Mucosa of gallbladder (tissue), 1 donor: ENCODE measurements at places on chromosomes 5 and 9. TPM values are rescaled to one million over a fixed set of nuclear protein-coding genes. Genes with fewer than 3 reads are reported as not detected.

Gene LCN12
- total RNA-seq: 10.0 TPM

Gene GFM2
- total RNA-seq: 21.4 TPM

Gene SLC6A19
- 179 TPM for total RNA-seq

Gene GABRA6
- total RNA-seq: not detected

Gene TIFAB
- 0.23 TPM for total RNA-seq

Gene CFAP157
- total RNA-seq: 1.4 TPM

Gene IL5
- total RNA-seq: not detected

Gene PCDHB10
- 2.5 TPM for total RNA-seq

Gene KIF12
- total RNA-seq: 212 TPM

Gene CHSY3
- 3.1 TPM for total RNA-seq

Gene TMEM174
- total RNA-seq: not detected

Gene IL13
- total RNA-seq: not detected

Gene SPINK13
- total RNA-seq: not detected

- no peak for DNase-seq
These were observed 9.0 kb downstream of the LPAR1 start for GRCh38 chr9:111029260-111029659.

GRCh38 chr5:133582971-133583370 is 29.4 kb downstream of the FSTL4 start:
- DNase-seq: no peak

GRCh38 chr9:18675973-18676372 is 202.0 kb downstream of the ADAMTSL1 start:
- no peak for DNase-seq

GRCh38 chr9:105912863-105913516 is 218.6 kb downstream of the TMEM38B start:
- no peak for DNase-seq

DNA sequence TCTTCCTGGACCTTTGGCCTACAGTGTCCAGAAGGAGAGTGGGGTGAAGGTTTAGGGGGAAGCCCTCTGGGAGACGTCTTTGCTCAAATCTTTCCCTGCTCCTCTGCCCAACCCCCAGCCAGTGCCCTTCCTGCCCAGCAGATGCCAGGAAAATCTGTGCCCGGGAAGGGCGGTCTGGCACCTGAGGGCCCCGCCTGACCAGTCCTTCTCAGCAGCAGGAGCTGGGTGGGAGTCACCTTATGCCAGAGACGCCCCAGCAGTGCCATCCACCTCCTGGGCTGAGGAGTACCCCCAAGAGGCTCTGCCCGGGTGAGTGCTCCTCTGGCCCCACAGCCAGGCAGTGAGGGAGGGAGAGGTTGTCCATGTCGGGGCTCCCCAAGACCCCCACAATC is 14.9 kb upstream of the CERCAM start:
- no peak for DNase-seq

GRCh38 chr5:165143741-165144140 is 1638.3 kb downstream of the MAT2B start:
- no peak for DNase-seq

GRCh38 chr5:34608859-34609648 is 47.1 kb upstream of the RAI14 start:
- DNase-seq: no peak

GRCh38 chr5:124537107-124537506 is 209.3 kb downstream of the ZNF608 start:
- no peak for DNase-seq

DNA sequence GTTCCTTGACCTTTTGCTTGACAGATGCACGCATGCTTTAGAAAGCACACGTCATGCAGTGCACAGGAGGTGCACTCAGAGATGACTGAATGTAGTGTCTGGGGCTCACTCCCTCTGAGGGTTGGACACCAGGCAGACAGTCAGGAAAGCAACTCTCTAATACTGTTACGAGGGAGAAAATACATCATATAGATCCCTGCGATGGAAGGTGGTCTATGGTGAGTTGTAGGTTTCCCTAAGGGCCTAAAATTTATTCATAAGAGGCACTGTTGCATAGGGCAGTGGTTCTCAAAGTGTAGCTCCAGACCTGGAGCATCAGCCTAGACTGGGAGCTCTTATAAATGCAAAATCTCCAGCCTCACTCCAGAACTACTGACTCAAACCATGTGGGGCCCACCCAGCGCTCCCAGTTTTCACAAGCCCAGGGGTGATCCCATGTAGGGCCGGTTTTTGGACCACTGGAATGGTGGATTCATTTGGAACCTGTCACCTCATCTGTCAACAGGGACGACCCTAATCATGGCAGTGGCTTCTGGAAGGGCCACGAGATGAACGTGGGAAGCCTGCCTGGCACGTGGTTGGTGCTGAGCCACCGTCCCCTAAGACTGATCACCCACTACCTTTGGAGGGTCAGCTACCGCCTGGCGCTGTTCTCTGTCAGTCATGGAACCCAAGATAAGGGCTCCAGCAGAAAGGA is 16.8 kb upstream of the PHF19 start:
- DNase-seq: no peak

DNA sequence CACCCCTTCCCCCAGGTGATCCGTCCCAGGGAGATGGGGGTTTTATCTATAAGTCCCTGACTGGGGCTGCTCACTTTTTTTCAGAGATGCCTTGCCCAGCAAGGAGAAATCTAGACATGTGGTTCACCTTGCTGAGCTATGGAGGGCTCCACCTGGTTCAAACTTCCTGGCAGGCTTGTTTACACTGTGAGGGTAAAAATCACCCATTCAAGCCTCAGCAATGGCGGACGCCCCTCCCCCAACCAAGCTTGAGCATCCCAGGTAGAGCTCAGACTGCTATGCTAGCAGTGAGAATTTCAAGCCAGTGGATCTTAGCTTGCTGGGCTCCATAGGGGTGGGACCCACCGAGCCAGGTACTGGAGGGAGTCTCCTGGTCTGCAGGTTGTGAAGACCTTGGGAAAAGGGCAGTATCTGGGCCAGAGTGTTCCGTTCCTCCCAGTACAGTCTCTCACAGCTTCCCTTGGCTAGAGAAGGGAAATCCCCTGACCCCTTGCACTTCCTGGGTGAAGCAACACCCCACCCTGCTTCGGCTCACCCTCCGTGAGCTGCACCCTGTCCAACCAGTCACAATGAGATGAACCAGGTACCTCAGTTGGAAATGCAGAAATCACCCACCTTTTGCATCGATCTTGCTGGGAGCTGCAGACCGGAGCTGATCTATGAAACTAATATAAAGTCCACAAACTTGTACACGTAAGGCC is 231.7 kb downstream of the CTNND2 start:
- DNase-seq: peak; percentile 64

GRCh38 chr5:77224672-77225355 is 14.3 kb downstream of the PDE8B start:
- no peak for DNase-seq

DNA sequence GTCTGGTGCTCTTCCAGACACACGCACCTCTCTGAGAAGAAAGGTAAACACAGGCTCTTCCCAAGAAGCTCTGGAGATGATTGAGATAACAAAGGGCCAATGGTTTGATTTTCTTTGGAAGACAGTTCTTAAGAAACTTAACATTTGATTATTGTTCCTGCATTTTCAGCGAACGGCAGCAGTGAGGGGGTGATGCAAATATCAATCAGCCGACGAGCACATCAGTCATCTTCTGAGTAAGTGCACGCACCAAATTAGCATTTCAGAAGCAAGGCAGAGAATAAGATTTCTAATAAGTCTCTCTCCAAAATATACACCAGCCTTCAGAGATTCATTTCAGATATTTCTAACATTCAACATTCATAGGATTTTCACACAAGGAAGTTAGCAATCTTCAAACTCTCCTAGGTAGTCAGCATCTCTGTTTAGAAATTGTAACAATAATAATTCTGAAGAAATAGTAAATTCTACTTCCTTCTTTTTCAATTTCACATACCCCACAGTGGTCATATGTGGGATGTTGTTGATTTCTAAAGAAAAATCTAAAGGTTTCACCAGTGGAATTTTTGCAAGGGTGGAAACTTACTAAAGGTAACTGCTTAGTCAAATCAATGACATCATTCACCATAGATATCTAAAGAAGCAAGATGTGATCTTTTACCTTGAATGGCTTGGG is 250.3 kb downstream of the SEC61B start:
- no peak for DNase-seq

DNA sequence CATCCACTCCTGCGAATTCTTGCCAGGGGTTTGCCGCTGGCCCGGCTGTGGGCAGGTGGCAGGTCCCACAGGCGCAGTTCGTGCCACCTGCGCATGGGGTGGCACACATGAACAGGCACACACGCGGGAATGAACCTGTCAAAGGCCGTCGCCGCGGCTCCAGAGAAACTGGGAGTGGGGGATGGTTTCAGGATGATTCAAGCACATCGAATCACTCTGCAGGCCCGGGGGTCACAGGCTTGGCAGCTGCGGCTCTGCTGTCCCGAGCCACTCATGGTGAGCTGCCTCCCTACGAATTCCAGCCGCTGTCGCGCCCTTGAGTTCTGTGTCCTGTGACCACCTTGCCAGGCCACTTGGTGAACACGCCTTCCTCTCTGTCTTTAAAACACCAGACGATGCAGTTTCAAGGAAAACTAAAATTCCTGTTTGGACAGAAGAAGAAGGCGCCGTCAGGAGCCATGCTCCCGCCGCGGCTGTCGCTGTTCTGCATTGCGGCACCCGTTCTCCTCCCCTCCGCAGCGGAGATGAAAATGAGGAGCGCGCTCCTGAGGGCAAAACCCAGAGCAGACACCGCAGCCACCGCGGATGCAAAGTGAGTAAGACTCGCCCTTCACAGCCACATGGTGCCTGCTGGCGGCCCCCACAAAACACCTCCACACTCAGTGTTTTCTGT is 15.4 kb upstream of the EXOC3 start:
- DNase-seq: no peak

- no peak for DNase-seq
These were observed 402.0 kb downstream of the MLLT3 start for GRCh38 chr9:20220286-20220685.

DNA sequence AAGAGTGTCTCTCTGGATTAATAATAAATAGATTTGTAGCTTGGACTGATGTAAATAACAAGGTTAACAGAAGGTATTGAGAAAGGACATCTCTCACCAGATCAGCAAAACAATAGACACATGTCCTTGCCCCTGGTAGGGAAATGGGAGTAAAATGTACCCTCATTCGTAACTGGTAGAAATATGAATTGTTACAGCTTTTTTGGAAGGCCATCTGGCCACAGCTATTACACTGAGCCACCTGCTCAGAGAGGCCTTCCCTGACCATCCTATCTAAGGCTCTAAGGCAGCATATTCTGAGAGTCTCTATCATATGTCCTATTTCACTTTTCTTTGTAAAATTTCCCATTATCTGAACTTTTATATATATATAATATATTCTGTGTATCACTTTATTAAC is 129.1 kb upstream of the MAP1B start:
- no peak for DNase-seq

DNA sequence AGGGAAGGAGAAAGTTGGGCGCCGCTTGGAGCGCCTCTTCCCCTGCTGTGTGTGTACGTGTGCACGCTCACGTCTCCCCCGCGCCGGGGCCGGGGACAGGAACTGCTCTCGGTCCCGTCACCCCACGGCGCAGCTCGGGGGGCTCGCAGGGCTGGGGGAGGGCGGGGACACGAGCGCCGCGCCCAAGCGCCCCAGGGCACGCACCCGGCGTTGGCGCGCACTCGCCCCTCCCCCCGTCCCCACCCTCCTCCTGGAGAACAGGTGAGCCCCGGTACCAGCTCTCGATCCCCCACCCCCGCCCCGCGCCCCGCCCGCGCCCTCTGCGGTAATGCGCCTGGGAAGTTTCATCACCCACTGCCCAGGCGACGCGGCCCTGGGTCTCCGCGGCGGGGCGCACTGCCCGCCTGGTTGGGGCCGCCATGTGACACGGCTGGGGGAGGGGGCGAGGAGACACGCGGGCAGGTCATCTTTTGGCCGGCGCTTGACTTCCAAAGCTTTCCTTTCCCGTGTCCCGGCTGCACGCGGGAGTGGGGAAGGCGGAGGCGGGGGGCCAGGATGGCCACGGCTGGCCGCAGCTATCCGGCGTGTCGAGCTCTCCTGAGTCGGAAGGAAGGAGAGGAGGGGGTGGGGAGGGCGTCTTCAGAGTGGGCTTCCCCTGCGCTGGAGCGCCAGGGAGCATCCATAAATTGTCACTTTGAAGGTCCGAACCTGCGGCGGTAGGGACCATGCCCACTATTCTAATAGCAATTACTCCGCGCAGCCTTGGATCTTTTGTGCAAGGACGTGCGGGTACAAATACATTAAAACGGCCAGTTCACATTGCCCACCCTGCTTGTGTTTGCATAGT is 1.5 kb upstream of the STC2 start:
- DNase-seq: no peak

- DNase-seq: no peak
These were observed 10.4 kb downstream of the FCN2 start for GRCh38 chr9:134891053-134891452.

GRCh38 chr9:13770956-13771355 is 491.5 kb upstream of the MPDZ start:
- DNase-seq: no peak

- DNase-seq: no peak
These were observed 436.5 kb upstream of the SLC30A5 start for GRCh38 chr5:68657055-68657961.

DNA sequence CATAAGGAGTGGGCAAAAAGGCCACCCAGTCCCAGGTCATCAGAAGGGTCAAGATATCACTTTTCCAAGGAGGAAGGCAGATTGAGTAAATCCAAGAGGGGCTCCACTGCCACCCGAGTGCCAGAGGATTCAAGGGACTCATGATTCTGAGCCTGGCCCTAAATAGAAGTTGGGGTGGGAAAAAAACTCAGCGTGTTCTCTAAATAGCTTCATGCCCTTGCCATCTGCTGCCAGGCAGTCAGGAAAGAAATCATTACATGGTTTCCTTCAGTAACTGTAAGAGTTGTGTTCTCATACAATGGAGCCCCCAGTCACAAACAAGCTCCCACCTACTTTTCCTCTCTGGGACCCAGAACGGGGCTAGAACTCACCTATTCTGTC is 37.2 kb downstream of the SAR1B start:
- no peak for DNase-seq

DNA sequence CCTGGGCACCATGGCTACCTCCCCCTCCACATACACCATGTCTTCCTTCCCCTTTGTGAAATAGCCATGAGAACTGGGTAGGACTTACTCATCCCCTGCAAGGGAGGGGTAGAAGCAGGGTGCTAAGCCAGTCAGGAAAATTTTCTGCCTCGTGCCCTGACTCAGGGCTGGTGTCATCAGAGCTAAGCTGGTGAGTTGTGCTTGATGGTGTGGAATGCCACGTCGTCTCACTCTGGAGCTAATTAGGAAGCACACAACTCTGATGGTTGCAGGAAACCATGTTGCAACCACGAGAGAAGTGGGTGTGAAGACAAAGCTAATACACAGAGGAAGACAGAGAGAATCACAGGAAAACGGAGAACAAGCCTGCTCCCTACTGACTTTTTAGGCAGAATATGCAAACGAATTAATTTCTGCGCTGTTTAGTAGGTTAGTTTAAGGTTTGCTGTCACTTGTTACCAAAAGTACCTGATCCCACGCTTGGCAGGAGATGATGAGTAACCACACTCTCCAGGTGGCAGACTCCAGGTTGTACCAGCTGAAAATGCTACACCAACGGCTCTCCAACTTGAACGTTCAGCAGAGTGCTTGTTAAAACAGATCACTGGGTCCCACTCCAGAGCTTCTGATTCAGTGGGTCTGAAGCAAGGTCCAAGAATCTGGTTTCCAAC is 54.5 kb downstream of the STK10 start:
- DNase-seq: no peak
